NCI-H774 (cell line): ENCODE measurements at places on chromosomes 3 and 15.

GRCh38 chr3:16056217-16056616 is 118.3 kb upstream of the GALNT15 start:
- no peak for DNase-seq

GRCh38 chr15:78058401-78058935 is 19.0 kb downstream of the TBC1D2B start:
- no peak for DNase-seq

GRCh38 chr15:26065723-26066122 is 202.6 kb upstream of the ATP10A start:
- no peak for DNase-seq

DNA sequence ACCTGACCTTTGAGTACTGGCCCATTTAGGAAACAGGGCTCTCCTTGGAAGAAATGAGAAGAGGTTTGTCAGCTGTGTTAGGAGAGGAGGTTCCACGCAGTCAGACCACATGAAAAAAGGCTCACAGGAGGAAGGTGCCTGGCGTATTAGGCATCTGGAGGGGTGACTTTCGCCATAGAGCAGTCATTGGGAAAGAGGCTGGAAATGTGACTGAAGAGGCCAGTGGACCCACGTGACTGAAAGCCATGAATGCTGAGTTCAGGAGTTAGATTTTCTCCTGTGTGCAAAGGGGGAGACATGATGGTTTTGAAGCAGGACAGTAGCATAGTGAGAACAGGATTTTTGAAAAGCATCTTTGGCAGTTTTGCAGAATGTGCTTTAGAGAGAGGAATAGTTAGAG is 29.7 kb upstream of the RNF7 start:
- no peak for DNase-seq

DNA sequence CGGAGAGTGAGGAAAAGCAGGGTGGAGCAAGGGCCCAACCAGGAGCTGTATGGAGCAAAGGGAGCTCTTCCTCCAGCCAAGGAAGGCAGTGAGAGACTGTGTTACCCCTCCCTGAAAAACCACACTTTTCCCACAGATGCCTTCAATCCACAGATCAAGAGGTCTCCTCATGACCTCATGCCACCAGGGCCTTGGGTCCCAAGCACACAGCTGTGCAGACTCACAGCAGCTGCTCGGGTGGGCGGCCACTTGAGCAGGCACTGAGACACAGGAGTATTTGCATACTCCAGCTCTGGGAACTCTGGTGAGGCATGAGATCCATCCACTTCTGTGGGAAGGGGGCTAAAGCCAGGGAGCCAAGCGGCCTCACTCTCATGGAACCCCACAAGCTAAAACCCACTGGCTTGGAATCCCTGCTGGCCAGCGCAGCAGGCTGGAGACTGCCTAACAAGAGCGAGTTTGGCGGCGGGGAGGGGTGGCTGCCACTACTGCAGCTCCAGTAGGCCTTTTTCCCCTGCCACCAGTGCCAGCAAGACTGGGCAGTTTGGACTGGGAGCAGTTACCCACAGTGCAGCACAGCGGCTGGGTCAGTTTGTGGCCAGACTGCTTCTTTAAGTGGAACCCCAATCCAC is 880.6 kb upstream of the ARPP21 start:
- DNase-seq, result no peak

GRCh38 chr3:197306374-197307086 is 8.1 kb upstream of the DLG1 start:
- no peak for DNase-seq

DNA sequence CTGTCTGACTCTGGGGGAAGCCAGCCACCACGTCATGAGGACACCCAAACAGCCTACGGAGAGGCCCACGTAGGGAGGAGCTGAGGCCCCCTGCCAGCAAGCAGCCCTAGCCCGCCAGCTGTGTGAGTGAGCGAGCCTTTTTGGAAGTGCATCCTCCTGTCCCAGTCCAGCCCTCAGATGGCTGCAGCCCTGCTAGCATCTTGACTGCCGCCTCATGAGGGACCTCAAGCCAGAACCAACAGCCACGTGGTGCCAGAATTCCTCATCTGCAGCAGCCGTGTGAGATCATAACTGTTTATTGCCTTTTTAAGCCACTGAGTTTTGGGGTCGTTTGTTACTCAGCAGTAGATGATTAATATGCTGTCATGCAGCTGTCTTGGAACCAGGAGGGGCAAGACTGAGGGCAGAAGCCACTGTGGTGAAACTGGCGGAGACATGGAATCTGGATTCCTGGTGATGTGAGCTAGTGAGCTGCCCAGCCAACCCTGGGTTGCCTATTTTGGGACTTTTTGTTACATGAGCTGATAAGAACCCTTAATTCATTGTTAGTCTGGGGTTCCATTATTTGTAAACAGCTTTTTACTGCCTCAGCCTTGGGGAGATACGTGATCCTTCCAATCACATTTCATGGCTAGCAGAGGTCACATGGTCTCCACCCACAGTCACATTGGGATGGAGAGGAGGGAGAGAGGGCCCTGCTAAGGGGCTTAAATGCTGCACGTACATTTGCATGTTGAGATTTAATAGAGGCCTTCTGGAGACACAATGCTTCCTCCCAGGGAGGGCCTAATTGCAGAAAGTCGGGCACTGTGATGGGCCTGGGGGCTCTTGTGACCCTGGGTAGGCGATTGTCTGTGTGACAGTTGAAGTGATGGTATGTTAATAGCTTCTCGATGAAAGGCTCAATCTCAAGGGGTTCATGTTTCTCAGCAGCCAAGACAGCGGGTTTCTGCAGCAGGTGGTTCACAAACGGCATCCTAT is 73.8 kb downstream of the RPLP1 start:
- DNase-seq, result no peak

DNA sequence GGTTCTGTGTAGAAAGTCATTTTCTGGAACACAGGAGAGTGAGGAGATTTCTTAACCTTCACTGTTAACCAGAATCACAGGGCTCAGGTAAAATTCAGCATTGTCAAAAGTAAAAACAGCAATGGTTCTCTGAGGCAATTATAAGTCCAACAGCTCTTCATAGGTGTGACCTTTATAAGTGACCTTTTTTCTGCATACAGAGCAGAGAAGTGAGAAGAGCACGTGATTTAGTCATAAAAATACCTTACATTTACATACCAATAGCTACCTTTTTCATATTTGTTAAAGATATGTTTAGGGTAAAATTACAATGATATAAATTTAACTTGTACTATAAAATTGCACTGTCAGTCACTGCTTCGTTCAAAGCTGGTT is 36.2 kb upstream of the ZKSCAN7 start:
- no peak for DNase-seq

DNA sequence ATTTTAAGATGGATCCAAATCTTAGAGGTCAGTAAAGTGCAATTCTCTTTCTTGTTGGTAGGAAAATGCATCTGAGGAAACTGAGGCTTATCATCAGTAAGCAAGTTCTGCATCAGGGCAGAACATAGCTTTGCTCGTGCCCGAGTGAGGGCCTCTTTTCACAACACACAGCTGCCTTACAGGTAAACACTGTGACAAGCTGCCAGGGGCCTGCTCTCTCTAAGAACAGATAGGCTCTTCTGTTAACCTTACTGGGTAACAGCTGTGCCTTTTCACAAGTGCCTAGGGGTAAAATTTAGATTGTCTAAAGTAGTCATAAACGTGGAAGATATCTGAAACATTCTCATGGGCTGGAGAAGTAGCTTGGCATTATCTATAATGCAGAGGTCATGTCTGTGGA is 118.1 kb downstream of the C3orf38 start:
- no peak for DNase-seq

DNA sequence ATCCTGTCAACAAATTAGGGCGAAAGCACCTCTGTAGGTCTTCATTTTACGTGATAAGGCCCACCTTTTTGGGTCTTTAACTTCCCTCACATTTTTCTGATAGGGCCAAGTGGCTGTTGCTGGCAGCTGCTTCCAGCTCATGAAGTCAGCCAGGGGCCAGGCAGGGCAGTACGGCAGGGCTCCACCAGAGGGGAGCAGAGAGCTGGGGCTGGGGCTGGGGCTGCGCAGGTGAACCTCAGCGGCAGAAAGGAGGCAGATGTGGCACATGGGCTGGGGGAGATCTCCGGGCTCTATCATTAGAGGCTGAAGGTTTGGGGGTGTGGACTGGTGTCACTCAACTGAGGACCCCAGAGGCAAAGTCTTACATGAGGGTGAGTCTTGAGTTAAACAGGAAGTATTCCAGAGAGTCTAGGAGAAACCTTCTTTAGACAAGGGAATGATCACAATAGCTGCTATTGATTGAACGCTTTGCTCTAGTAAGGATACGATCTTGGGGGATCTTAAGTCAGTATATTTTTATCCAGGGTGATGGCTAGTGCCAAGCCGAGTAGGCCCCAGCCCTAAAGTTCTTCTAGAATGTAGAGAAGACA is 62.8 kb upstream of the MEX3B start:
- no peak for DNase-seq
